Activated CD8-positive, alpha-beta memory T cell treated with anti-CD3 and anti-CD28 coated beads for 4 hours (primary cell): ENCODE measurements at places on chromosomes 1 and 21.

DNA sequence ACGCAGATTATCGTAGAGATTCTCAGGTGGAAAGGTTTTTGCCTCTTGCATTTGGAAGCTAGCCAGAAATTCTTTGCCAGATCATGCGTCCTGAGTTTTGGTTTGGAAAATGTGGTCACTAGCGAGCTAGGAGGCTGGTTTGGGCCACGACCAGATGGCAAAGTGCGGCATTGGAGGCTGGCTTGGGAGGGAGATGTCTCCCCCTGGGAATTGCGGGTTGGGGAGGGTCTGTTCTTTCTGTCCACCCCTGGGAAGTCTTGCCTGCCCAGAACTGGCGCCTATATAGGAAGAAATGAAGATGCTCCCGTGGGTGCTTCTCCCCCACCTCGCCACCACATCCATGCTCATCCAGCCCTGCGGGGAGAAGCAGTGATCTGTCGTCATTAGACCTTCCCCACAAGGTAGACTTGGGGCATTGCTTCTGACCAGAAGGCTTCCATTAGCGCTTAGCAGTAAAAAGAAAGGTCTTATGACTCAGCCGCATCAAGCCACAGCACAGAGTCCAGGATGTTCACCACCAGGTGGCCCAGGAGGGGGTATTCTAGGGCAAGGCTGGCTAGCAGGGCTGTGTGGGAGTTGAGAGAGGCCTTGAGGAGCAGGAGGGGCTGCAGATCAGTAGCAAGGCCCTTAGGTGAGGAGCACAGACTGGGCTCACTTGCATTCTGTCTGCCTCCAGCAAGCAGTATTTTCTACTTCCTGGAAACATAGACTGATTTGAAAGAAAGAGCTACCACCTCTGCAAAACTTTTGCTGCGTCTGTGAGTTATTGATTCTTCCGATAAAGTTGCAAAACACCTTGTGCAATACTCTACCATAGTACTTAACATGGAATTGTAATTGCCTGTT is 1.5 kb upstream of the PTP4A2 start:
- peak; percentile 60 for DNase-seq

DNA sequence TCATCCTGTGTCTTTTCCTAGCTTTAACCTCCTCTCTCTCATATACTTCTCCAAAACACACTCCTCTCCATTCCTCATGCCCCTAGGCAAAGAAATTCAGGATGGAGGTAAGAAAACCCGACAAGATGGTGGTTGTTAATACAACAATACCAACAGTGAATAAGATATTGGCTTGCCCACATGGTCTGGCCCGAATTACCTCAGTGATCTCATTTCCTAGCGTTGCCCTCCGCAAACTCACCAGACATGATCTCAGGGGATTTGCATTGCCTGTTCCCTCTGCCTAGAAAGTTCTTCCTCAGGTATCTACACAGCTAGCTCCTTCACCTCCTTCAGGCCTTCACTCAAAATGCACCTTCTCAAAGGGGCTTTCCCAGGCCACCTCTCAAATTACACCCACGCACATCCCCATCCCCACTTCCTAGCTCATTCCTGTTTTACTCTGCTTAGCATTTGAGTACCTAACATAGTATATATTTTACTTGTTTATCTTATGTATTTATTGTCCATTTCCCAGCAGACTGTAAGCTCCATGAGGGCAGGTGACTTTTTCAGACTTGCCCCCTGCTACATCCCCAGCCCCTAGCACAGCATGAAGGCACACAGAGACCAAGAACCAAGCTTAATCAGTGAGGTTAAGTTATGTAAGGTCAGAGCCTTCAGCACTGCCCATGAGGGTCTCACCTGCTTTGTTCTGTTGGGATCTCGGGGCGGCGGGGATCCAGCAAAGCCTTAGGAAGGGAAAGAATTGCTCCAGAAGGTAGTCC is 10.2 kb upstream of the UBR4 start:
- DNase-seq = no peak

GRCh38 chr1:59880735-59881134 is 45.8 kb downstream of the CYP2J2 start:
- no peak for DNase-seq

- DNase-seq = no peak
Measured at GRCh38 chr1:176531921-176532897, 69.2 kb downstream of the PAPPA2 start.

- peak; percentile 59 for DNase-seq
Measured at GRCh38 chr1:111203681-111204200, 3.3 kb upstream of the DENND2D start.

DNA sequence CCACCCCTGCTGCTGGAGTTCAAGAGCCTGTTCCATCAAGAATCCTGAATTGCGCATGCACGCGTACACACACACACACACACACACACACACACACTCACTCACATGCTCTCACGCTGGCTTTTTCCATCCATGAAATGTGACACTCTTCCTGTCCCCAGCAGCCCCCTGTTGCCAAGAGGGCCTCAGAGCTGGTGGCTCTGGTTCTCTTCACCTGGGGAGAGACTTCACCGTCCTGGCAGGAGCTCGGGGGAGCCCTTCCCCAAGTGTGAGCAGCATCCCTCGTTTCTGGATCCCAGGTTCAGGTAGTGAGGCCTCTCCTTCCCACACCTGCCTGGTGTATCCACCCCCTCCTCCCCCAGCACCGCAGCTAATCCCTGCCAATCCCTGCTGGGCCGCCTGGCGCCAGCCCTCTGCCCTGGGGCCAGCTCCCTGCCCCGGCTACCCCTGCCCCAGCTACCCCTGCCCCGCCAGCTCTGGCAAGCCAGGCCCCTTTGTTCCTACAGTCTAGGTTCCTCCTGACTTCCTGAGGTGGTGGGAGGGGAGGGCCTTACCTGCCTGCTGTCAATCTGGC is 9.9 kb downstream of the PLOD1 start:
- no peak for DNase-seq

DNA sequence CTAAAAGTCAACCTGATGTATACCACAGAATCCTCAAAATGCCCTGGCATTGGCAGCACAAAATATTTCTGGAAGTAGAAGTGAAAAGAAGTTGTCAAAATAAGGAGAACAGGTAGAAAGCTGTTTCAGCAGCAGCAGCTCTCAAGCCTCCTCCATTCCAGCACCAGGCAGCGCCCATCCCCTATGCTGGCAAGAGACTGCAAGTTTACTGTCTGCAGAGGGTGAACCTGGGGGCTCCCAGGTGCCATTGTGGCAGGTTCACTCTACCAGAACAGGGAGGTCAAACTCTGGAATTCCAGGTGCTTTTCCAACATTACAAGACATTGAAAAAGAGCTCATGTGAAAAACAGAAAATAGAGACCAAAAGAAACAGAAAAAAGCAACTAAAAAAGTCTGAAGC is 128.8 kb upstream of the CTTNBP2NL start:
- DNase-seq = no peak

- DNase-seq = no peak
Measured at GRCh38 chr1:209607795-209608178, 24.3 kb downstream of the CAMK1G start.

- no peak for DNase-seq
Measured at GRCh38 chr1:84996846-84997666, at the start of gene MCOLN2. MCOLN2 (minus strand) TSS chr1:84997113; CDS start chr1:84996872, 241 bp downstream.

DNA sequence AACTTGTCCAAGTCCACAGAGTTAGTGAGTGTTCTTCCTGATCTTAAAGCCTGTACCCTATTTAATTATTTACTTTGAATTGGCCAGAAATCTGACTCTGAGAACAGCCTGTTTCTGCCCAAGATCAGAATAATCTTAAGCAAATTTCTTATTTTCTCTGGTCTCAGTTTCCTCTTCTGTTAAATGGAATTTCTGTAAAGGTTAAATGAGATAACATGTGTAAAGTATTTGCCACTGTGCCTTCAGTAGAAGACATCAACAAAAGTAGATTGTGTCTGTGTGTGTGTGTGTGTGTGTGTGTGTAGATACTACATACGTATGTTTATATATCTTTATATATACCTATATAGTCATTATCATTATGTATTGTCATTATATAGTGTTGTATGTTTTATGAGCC is 124.2 kb upstream of the FGGY start:
- DNase-seq = no peak

DNA sequence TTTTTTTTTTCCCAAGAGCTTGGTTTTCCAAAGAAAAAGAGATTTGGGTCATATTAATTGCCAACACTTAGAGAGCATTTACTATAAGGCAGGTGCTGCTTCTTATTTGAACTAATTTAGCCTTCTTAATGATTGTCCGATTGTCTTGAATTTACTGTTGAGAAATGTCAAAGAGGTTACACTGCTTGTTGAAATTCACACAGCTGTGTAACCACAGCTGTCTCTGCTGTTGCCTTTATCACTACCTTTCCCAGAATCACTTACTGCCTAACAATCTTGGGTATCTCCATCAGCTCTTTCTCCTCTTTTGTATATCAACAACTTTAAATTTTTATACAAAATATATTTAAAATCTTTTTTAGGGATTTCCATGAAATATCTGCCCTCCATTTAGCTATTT is 115.6 kb downstream of the UCHL5 start:
- no peak for DNase-seq

- DNase-seq = no peak
Measured at GRCh38 chr1:213008564-213008963, 7.1 kb downstream of the ANGEL2 start.

DNA sequence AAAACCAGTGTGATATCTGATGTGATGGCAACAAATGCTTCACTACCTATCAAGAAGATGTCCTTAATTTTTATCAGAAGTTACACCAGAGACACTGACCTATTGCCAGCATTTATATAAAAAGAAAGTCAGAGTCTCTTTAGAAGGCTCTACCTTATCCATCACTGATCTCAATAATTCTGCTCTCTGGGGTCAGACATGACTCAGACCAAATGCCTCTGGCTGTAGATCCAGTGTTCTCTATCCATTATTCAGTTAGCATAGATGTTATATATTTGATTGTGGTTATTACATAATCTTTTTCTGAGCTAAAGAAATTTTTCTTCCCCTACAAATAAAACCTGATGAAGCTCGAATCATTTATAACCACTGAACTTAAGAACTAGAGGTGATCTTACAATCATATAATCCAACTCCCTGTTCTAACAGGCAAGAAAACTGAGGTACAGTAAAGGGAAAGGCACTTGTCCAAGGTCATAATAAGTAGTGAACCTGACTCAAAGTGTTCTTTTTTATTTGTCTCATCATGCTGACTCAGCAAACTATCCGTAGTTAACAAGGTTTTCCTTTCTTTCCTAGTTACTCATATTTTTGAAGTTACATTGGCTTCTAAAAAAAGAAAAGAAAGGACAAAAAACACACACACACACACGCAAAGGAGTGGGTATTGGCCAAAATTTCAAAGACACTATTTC is 43.6 kb upstream of the ESRRG start:
- DNase-seq = no peak

- no peak for DNase-seq
Measured at GRCh38 chr1:247740721-247741120, 2.3 kb downstream of the OR14K1 start.

DNA sequence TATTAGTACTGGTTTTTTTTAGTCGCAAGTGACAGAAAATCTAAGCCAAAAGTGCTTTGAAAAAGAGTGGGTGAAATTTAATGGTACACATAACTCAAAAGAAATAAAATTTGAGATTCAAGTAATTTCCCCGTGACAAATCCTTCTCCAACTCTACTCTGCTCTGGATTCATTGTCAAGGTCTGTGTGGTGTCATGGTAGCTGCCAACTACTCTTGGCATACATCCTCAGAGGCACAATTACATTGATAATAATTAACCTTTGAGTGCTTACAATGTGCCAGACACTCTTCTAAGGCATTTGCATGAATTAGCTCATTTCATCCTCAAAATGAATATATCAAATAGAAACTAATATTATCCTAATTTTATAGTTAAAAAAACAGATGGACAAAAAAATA is 1153.9 kb upstream of the NCAM2 start:
- DNase-seq = no peak

DNA sequence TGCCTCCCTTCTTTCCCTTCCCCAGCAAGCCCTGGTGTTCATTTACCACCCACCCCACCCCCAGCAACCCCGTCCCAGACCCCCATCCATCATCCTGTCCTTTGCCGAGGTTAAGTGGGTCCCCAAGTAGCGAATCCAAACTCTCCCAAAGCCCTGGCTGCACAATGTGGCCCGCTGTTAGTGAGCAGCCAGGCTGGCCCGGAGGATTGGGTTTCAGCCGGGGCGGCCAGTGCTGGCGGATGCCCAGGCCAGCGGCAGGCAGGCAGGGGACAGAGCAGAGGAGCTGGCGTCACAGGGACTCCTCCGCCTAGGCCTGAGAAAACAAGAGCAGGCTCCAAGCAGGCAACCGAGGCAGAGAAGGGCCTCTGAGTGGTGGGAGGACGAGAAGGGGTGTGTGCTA is 61.4 kb downstream of the EPHB2 start:
- no peak for DNase-seq

DNA sequence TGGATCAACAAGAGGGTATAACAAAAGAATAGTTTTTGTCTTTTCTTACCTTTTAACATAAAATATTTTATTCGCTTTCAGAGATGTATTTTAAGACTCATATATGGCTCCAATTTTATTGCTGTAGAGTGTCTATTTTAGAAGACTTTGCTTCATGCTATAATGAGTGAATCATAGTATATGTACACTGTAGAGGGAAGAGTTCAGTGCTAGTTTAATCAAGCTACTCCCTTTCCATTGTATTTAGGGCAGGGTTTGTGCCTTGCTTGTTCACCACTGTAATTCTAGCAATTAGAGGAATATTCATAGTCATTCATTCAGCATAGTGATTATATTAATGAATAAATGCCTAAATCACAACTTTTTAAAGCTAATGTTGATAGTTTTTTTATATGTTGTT is 78.8 kb downstream of the CEP350 start:
- no peak for DNase-seq

GRCh38 chr1:221100611-221101010 is 221.4 kb downstream of the HLX start:
- no peak for DNase-seq

GRCh38 chr1:102640872-102641271 is 467.4 kb downstream of the COL11A1 start:
- no peak for DNase-seq

- no peak for DNase-seq
Measured at GRCh38 chr1:170204121-170204520, 58.4 kb downstream of the NTMT2 start.

- no peak for DNase-seq
Measured at GRCh38 chr1:194474701-194475100, 1288.3 kb upstream of the B3GALT2 start.

- DNase-seq = no peak
Measured at GRCh38 chr1:209835782-209836298, 8.1 kb downstream of the UTP25 start.

DNA sequence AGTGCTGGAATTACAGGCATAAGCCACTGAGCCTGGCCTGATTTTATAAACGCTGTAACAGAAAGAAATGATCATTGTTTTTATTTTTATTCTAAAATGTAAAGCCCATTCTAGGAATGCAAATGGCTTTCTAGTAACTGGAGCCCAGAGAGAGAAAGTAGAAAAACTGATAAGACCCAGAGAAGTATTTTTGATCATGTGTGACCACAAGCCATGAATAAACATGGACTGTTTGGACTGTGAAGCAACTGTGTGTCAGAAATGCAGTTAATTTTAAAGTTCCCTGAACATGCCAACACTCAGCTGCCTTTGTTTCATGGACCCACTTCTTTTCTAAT is 39.7 kb downstream of the EIF2B3 start:
- DNase-seq = no peak

- DNase-seq = no peak
Measured at GRCh38 chr1:207826557-207827487, 75.0 kb downstream of the CD46 start.

GRCh38 chr1:223695941-223696340 is 16.4 kb upstream of the CAPN2 start:
- DNase-seq = no peak
